ENCODE measurements at places on chromosomes 13 and 19.

DNA sequence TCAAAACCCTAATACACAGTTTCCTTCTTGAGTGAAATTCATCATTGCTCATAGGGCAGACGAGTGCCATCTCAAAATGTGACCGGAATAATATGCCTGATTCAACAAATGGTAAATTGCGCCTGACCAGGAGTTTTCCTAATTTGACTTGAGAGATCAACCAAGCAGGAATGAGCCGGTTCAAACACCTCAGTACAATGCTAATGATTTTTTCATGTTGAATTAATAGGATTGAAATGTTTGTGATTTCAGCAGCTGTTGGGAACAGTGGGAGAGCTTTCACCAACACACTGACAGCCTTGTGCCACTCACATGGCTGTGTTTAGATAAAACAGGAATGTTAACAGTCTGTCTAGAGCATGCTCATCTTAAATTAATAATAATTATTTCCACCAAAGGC lies 484.8 kb downstream of the PCDH9 start:
- DNase-seq = no peak

DNA sequence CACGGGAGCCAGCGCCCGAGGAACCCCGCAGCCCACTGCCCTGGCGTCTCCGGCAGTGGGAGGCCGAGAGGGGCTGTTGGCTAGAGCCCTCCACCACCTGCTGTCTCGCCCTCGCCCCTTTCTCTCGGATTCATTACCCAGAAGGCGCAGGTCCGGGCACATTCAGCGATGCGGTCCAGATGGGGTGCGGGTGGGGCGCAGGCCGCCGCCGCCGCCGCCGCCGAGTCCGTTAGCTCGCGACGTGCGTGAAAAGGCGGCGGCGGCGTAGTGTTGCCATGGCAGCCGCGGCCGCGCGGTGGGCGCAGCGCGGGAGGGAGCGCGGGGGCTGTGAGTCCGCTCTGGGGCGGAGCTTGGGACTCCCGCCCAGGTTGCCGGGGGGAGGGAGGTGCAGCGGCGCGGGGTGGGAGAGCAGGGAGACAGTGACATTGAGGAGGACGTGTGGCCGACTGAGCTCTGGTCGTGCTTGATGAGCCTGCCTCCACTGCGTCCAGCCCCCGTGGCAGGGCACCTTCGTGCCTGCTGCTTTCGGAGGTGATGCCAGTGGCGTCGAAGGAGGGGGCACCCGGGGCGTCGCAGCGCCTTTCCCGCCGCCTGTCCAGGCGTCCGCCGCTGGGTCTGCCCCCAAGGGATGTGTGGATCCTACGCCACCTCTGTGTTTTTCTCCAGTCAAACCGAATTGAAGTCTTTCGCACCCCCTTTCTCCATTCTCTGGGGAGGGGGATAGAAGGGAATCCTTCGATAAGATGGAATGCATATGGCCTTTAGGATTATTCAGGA lies at the start of gene KATNAL1:
Gene KATNAL1, minus strand, starts transcription at position 358 of the 777 bp plus-strand sequence. CDS start 23,774 bp downstream, outside the sequence.
- peak; percentile 66 for DNase-seq

- no peak for DNase-seq
Observed at GRCh38 chr19:2477141-2477710, 1.3 kb downstream of the GADD45B start.

GRCh38 chr19:46192992-46193650 lies 36.4 kb upstream of the IGFL1 start:
- no peak for DNase-seq

GRCh38 chr13:26307701-26308100 lies 53.8 kb downstream of the CDK8 start:
- DNase-seq = no peak
